Stimulated activated CD8-positive, alpha-beta memory T cell treated with anti-CD3 and anti-CD28 coated beads, Interleukin-15, amount 100 ng/mL, for 1 hour (primary cell): ENCODE measurements at places on chromosomes 7 and 10.

DNA sequence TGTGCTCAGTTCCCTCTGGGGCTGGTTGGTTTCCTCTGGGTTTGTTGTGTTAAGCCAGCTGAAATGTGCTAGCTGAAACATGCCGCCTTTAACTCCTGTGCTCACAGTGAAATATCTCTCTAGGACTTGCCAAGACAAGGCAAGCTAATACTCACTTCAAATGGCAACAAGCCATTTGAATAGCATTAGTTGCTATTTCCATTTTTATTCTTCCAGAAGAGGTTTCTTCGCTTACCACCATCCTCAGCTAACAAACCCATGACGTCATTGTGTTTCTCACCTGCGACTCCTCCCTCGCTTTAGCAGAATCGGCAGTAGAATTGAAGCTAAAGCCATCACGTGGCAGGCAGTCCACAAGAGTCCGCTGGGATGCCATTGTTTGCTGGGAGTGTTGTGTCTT is 61.3 kb downstream of the ZNF22 start:
- DNase-seq: no peak

- no peak for DNase-seq
Observed at GRCh38 chr7:108103558-108104298, 26.4 kb downstream of the LAMB4 start.

GRCh38 chr10:85645926-85646711 is 720.5 kb downstream of the GRID1 start:
- DNase-seq: no peak

GRCh38 chr10:62047960-62048383 is 146.5 kb downstream of the ARID5B start:
- DNase-seq: no peak

GRCh38 chr10:12587451-12587888 is 238.1 kb downstream of the CAMK1D start:
- no peak for DNase-seq

DNA sequence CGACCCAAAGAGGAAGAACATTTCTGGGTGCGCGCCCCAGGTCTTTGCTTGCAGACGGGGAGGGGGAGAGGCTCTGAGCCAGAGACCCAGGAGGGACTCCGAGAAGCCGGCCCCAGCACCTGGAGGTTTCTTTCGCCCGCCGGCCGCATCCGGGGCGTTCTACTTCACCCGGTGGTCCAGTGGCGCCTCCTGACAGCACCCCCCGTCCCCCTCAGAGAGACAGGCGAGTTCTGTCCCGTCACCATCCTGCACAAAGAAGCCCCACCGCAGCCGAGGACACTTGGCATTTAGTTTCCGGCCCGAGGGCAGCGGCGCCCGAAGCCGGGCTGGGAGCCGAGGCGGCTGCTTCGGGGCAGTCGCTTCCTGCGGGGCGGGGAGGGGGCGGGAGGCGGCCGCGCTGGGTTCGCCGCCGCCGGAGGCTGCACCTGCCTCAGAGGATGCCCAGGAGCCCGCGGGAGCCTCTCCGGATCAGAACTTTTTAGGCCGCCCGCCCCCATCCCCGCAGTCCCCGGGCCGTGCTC is at the start of gene TMEM178B:
Gene TMEM178B, plus strand, starts transcription at position 424 of the 521 bp plus-strand sequence.
- no peak for DNase-seq

DNA sequence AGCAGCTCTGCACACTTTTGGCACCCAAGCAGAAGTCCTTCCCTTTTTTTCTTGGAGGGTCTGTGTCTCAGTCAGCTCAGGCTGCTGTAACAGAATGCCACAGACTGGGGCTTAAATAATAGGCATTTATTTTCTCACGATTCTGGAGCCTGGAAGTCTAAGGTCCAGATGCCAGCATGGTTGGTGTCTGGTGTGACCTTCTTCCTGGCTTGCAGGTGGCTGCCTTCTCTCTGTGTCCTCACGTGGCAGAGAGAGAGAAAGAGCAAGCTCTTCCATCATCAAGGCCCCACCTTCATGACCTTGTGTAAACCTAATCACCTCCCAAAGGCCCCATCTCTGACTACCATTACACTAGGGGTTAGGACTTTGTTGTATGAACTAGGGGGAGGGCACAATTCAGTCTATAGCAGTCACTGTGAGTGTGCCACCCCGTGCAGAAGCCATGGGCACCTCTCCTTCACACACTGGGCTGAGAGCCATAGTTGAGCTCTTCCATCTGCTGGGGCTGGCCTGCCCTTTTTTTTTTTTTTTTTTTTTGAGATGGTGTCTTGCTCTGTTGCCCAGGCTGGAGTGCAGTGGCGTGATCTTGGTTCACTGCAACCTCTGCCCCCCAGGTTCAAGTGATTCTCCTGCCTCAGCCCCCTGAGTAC is 80.3 kb downstream of the OAT start:
- no peak for DNase-seq

DNA sequence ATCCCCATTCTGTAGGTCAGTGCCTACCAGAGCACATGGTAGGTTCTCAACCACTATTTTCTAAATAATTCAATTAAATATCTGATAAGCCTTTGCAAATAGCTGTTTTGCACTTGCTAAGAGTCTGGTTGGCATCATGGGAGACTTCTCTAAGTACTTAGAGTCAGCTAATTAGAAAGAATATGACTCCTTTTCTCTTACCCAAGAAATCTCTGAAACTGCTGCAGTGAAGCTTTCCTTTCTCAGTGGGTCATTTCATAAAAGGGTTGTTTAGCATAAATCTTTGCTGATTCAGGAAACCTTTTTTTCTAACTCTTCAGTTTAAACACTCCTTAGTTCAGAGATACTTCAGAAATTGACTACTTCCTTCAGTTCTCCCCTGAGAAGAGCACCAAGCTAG is 438.9 kb downstream of the ADRA2A start:
- DNase-seq: no peak

GRCh38 chr10:75540357-75540966 is 109.0 kb downstream of the LRMDA start:
- DNase-seq: no peak

DNA sequence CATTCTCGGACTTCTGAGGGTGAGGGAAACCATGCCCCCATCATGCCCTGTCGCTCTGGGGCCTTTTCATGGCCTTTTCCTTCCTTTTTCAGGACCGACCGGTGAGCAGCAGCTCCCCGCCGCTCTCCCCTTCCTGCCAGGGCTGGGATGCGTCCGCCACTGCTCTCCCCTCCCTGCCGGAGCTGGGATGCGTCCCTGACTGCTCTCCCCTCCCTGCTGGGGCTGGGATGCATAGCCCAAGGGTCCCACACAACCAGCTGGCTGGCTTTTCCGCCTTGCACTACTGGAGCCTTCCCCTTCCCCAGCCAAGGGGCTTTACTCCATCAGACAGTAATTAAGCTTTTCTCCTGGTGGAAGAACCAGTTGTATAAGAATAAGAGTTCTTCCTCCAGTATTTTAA is 129.7 kb upstream of the COBL start:
- DNase-seq: no peak

GRCh38 chr7:24722386-24723177 is 34.7 kb downstream of the GSDME start:
- DNase-seq: no peak

DNA sequence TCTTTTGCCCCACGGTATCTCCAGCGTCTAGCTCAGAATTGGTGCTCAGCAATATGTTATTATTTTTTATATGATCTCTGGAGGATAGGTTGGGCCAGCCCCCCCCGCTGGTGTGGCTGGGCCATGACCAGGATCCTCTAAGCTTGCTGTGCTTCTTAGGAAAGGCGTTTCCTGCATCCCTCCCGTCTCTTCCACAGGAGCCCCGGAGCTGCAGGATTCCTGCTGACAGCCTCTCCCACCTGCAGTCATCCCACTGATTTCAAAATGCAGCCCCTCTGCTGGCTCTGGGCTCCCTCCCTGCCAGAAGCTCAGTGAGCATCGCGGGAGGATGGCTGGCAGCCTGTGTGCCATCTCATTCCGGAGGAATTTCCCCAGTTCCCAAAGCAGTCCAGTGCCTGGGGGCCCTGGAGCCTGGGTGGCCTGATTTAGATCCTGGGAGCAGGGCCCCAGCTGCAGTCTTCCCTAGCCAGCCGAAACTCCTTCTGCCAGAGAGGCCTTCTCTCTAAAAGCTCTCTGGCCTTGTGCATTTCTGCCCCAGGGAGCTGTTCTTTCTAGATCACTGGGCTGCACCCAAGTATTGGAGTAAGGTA is 21.8 kb upstream of the GOLGA7B start:
- no peak for DNase-seq

GRCh38 chr10:43389867-43390266 is 18.4 kb downstream of the FXYD4 start:
- no peak for DNase-seq

- no peak for DNase-seq
Observed at GRCh38 chr10:109647627-109648026, 275.7 kb downstream of the XPNPEP1 start.

DNA sequence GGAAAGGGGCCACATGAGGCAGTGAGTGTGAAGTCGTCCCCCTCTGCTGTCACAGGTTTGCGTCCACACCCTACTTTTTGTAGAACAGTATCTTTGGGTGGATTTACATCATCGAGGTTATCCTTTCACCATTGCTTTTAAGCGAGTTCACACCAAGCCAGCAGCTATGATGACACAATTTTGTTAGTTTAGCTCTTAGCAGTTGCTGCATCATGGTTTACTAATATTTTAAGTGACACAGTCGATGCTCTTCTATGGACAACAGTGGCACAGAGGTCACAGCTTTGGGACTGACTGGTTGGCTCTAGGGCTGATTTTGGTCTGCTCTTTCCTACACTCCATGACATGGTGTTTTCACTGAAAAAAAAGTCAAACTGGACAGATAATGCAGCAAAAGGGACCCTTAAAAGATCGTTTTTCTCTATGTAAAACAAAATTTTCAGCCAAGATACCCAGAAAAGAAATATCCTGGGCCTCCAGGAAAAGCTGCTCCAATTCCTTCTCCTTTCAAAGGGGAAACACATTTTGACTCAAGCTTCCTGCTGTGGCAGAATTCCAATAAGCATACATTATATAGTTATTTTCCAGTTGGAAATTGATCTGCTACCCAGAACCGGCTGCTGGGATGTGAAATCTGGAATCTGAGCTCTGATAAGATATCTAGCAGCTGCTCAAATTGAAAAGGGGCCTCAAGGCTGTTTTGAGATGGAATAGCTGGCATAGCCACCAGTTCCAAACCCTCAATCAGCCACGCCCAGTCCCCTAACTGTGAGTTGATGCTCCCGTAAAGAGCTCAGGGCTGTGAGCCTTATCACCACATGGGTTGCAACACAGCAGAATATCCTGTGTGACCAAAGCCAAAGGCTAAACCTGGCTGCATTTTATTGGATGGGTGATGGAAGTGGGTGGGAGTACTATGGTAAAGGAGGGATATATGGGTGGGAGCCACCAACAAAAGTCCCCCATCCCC is 114.2 kb downstream of the SMURF1 start:
- no peak for DNase-seq

GRCh38 chr7:16594676-16595075 is 50.9 kb downstream of the ANKMY2 start:
- DNase-seq: no peak

DNA sequence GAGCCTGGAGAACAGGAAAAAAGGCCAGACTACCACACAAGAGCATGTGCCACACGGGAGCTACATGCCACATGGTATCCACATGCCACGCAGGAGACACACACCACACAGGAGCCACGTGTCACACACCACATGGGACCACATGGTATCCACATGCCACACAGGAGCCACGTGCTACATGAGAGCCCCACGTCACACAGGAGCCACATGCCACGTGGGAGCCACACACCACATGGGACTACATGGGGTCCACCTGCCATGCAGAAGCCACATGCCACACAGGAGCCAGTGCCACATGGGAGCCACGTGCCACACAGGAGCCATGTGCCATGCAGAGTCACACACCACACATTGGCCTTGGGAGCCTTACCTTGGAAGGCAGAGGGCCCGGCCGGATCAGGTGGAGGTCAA is 244.4 kb upstream of the PPP2R2D start:
- no peak for DNase-seq
